A549 treated with Mapracorat at 1 μM for 4 hours (cell line): ENCODE measurements at places on chromosomes 16 and 17. TPM values are rescaled to one million over a fixed set of nuclear protein-coding genes. Genes with fewer than 3 reads are reported as not detected.

The ERBB2 gene
- total RNA-seq, result 26.2 to 34.3 TPM (median 33.5 TPM) in 5 replicates

The ESRP2 gene
- 0.06 to 0.34 TPM (median 0.09 TPM) in 4 of 5 replicates, not detected in the other for total RNA-seq

The SRRM2 gene
- 334 to 476 TPM (median 408 TPM) in 5 replicates for total RNA-seq

The PTGES3L gene
- 0.45 to 1.3 TPM (median 1.1 TPM) in 5 replicates for total RNA-seq

The SLC35B1 gene
- 86.6 to 99.9 TPM (median 92.7 TPM) in 5 replicates for total RNA-seq

The ITGAX gene
- total RNA-seq, result 1.1 to 1.6 TPM (median 1.3 TPM) in 5 replicates

The AANAT gene
- total RNA-seq, result 0.20 to 0.81 TPM (median 0.64 TPM) in 4 of 5 replicates, not detected in the other

The GRAPL gene
- 0.22 TPM in 1 of 5 replicates, not detected in the others for total RNA-seq

The ZNF821 gene
- 3.1 to 5.3 TPM (median 4.1 TPM) in 5 replicates for total RNA-seq
